AG08396 (cell line): ENCODE measurements at places on chromosomes 2 and 18.

DNA sequence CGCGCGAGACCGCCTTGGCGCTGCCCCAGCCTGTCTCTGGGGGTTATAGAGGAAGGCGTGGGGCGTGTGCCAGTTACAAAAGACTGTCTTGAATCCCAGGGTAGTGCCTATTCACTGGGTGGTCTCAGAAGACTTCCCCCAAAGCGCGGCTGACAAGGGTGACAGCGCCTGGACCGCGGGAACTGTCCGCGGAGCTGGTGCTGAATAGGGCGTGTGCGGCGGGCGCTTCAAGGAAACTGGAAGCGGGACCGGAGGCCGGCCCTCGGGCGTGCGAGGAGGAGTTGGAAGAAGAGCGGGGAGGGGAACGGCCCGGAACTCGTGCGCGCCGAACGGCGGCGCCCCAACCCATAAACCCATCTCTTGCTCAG lies 2.3 kb downstream of the EGR4 start:
- peak; percentile 83 for DNase-seq

DNA sequence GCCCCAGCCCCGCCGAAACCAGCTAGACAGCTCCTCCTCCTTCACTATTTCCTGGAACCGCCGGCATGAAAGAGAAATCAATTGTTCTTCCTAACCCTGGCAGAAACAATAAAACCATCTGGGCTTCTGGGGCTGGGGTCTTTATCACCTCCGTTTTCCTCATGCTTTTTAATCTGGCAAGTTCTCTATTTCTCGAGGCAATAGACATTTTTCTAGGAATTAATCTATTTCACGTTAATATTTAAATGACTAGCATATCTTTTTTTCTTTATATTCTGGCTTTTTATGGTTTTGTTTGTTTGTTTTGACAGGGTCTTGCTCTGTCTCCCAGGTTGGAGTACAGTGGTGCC lies 1.4 kb upstream of the KIF1A start:
- DNase-seq = no peak

DNA sequence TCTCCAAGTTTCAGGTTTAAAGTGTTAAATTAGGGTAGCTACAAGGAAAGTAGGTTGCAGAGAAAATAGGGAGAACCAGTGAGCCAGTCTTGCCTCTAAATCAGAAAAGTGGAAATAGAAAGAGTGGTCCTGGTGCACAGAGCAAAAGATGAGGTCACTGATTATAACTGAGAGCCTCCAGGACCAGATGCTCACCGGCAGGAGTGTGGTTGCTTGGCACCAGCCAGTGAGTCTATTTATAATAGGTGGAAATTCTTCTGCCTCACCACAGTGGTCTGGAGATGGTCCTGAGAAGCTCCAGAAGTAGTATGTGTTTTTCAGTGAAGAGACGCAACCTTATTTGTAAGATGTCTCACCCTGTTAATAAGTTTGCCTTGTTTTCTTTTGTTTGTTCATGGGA lies 373.9 kb upstream of the KCNJ3 start:
- no peak for DNase-seq

DNA sequence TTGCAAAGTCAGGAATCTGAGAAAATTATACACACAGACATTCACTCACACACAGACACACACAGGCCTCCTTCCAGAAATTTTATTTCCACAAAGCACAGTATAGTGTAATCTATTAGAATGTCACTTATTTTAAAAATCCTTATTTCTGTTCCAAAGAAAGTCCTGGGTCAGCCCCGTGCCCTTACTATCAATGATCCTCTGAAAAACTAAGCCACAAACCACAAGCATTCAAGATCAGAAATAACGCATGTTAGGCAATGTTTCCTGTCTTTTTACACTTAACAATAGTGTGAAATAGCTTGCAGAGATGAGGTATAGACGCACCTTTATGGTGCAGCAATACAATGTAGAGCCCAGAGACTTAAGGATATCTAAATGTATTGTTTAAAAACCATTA lies 25.8 kb downstream of the TBC1D8 start:
- DNase-seq = peak; percentile 41

DNA sequence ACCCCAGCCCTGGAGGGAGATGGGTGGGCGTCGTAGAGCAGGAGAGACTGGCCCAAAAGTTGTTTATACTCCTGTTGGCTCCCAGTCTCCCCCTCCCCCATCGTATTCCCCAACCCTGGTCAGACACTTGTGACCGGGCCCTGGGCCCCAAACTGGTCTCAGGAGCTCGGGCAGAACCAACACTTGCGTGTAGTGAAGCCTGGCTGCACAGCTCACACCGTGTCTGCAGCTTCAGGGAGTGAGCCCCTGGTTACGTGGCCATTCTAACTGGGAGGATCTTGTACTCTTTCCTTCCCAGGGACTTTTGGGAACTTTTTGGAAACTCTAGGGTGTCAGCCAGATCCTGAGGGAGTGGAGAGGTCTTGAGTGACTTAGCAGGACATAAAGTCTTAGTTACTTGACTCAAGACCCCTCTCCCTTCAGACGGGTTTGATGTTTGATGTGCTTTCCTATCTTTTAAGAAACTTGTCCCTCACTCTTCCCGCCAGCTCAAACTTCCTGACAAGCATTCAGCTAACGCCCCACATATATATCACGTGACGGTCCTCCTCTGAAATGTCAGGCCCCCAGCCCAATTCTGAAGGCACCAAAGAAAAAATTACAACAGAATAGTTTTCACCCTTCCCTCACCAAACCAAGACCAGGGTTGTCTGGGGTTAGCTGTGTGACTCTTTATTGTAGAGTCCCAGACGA lies 2.3 kb downstream of the PKDCC start:
- no peak for DNase-seq

DNA sequence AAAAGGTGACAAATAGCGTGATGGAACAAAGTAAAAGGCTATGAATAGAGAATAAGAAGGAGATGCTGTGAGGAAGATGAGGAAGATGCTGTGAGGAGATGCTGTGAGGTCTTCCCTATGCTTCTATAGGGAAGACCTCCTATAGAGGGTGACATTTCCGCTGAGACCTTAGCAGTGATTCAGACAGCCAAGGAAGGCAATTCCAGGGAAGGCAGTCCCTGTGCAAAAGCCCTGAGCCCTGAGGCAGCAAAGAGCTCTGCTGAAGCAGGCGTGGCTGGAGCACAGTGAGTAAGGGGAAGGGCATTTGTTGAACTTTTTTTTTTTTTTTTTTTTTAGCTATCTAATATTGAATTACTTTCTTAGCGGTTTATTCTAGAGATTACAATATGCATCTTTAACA lies 142.7 kb upstream of the FOSL2 start:
- DNase-seq = peak; percentile 68
